Aorta (tissue), 5 donors: ENCODE measurements at places on chromosomes 2 and 18. TPM values are rescaled to one million over a fixed set of nuclear protein-coding genes. Genes with fewer than 3 reads are reported as not detected.

GRCh38 chr2:70985283-70985688 lies 6.9 kb downstream of the ANKRD53 start:
- no peak overlapping the region for H3K27ac ChIP-seq
- H3K4me3 ChIP-seq: no peak overlapping the region
- peaks cover 5% of the 10 kb centered on the region for H3K36me3 ChIP-seq
- DNase-seq: no peak
- H3K27me3 ChIP-seq: no peaks in the 10 kb centered on the region

GRCh38 chr2:24409700-24410556 lies 49.6 kb upstream of the ITSN2 start:
- H3K4me1 ChIP-seq: no peaks in the 10 kb centered on the region
- no peak for DNase-seq
- no peak overlapping the region for H3K4me3 ChIP-seq
- no peaks in the 10 kb centered on the region for H3K36me3 ChIP-seq
- no peak overlapping the region for H3K27ac ChIP-seq

DNA sequence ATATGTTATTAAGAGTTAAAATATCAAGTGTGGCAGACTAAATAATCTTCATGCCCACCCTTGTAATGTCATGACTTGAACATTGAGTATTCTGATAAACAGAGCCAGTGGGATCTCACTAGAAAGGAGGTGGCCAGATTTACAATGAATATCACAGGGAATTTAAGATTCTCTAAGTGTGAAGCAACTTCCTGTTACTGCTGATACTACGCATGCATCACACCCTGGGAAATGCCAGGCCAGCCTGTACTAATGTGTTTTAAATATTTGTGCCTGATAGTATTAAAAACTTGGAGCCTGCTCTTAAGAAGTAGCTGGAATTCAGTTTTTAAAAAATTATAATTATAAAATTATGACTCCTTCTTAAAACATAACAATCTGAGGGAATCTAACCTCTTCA lies 148.3 kb downstream of the LAMA3 start:
- no peaks in the 10 kb centered on the region for H3K27me3 ChIP-seq
- no peak for DNase-seq
- H3K4me3 ChIP-seq: no peak overlapping the region
- no peak overlapping the region for H3K27ac ChIP-seq
- no peaks in the 10 kb centered on the region for H3K4me1 ChIP-seq

- H3K4me3 ChIP-seq: no peak overlapping the region
- H3K27ac ChIP-seq: no peak overlapping the region
- H3K27me3 ChIP-seq: no peaks in the 10 kb centered on the region
Observed at GRCh38 chr2:61380056-61380881, 90.6 kb downstream of the USP34 start.

Gene CDH2
- 13.9 TPM for polyA plus RNA-seq
